Omental fat pad (tissue), 4 donors: ENCODE measurements at places on chromosomes 7 and 10.

- no peak for DNase-seq
Measured at GRCh38 chr7:98568891-98569290, 48.2 kb upstream of the NPTX2 start.

- DNase-seq, result no peak
Measured at GRCh38 chr7:157832421-157832820, 495.6 kb downstream of the DNAJB6 start.

- DNase-seq, result no peak
Measured at GRCh38 chr10:47027784-47028260, 116.6 kb downstream of the PTPN20 start.

GRCh38 chr10:85259908-85260307 is 931.5 kb downstream of the CCSER2 start:
- no peak for DNase-seq

DNA sequence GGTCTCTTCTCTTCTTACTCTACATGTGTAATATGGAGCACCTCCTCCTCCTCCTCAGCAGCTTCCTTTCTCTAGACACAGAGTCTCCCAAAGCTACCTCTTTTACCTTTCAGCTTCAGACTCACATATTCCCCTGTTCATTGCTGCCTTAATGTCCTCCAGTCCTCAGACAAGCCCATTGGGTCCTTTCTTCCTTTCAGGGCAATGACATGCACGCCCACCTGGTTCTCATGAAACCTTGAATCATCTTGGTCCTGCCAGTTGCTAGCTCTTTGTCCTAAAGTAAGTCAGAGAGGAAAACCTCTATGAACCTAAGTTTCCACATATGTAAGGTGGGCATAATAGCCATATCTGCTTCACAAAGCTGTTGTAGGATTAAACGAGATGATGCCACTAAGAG is 227.0 kb downstream of the RPS24 start:
- DNase-seq, result no peak

GRCh38 chr7:43768201-43768886 is 9.9 kb downstream of the BLVRA start:
- no peak for DNase-seq

DNA sequence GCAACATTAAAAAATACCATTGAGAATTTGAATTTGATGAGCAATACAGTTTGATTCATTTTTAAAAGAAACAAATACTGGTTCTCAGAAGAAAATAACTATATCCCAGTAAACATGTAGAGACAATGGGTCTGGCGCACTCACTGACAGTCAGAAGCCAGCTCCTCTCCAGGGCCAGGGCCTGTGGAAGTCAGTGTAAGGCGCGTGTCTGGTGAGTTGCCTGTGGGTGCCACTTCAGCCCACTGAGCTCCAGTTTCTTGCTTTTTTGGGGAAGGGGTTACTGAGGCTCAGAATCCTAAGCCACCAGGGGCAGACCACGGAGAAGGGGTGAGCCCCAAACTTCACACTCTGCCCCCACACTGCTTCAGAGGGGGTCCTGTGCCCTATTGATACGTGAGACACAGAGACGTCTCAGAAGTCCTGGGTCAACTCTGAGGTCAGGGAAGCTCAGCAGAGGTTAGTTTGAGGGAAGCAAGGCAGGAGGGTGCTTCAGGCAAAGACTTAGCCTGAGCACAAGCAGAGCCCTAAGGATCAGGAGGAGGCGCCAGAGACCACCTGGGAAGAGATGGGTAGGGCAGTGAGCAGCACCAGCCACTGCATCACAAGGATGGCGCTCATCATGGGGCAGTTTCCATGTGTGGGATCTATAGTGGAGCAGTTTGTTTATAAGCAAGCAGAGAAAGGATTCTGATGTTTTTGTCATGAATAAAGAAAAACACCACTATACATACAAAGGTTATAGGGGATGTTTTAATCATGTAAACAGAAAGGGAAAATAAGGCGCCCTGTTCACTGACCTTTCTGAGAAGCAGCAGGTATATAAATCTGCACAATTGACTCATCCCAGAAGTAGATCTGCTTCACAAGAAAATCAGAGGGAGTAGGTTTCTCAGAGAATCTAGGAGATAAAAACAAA is 95.7 kb downstream of the PKD1L1 start:
- DNase-seq, result no peak

GRCh38 chr7:44960011-44960580 is 18.7 kb downstream of the MYO1G start:
- no peak for DNase-seq

- no peak for DNase-seq
Measured at GRCh38 chr7:106623853-106624252, 37.1 kb downstream of the CCDC71L start.

DNA sequence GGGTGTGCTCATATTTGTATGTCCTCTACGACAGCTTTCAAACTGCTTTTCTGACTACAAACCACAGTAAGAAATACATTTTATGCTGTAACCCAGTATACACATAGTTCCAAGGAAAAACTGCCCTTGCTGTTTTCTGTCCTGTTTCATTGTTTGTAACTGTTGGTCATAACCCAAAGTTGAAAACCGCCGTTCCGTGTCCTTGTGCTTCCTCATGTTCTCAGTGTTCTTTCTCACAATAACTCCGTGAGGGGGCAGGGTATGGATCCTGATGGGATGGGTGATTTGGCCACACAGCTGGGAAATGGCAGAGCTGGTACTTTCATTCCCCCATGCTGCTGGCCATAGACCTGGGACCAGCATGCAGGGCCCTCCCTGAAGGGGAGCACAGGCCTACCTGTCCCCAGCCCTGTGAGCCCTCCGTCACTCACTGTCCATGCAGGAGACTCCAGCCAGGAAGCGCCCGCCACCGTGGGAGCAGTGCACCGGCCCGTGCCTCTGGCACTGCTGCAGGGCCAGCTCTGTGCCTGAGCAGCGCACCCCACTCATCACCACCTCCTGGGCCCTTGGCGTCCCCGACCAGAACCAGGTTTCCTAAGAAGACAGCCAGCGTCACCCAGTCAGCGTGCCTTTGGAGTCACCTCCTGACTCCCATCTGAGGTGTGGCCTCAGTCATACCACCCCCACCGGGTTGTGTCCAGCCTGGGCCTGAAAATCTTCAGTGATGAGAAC is 12.7 kb downstream of the LOXL4 start:
- DNase-seq, result no peak

DNA sequence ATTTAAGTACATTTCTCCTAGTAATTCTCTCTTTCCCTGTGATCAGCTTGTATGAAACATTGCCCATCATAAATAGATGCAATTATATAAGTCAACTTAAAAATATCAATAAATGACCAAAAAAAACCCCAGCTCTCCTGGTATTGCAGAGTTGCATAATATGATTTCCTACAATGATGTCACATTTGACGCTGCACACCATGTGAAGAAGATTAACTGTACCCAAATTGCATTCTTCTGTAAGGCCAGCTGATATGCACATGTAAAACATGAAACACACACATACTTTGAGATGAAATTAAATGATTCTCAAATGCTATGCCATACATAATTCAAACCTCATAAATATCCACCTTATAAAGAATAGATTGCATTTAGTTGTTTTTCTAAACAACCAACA is 115.5 kb downstream of the AGMO start:
- DNase-seq, result no peak

- no peak for DNase-seq
Measured at GRCh38 chr10:53223851-53224250, 451.3 kb upstream of the MBL2 start.

DNA sequence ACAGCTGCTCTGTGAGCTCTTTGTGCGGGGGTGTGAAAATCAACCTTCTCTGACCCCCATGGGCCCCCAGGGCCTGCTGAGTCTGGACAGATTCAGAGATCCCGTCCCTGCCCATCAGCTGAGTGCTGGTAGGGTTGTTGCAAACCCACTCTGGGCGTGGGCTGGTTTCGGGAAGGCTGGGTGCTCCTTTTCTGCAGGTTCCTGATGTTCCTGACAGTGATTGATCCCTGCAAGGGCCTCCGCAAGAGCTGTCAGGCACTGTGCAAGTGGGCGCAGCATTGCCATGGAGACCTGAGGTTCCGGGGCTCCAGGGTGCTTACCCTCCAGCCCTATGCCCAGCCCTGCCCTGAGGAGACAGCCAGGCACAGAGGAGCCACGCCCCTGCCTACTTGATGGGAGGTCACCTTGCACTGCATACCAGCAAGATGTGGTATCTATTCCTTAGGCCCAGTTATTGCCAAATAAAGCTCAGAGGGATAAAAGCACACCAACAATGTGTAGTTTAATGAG is 44.3 kb upstream of the INPP5A start:
- DNase-seq, result no peak

DNA sequence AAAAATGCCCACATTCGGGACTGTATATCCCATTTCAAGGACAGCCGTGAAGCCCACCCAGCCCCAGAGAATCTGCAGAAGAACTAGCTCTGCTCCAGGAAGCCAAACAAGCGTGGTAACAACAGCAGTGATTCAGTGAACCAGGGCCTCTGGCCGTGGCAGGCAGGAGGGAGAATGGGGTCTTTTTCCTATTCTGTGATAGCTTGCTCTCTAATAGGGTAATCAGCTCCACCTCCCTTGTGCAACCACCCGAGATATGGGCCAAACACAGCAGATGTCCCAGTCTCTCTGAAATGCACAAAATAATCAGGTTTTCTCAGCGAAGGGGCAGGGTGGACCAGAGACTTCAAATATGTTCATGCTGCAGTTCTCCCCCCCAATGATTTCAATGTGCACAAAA is 35.8 kb downstream of the CHST15 start:
- no peak for DNase-seq

- DNase-seq, result no peak
Measured at GRCh38 chr7:128407751-128408708, 1.8 kb downstream of the IMPDH1 start.

DNA sequence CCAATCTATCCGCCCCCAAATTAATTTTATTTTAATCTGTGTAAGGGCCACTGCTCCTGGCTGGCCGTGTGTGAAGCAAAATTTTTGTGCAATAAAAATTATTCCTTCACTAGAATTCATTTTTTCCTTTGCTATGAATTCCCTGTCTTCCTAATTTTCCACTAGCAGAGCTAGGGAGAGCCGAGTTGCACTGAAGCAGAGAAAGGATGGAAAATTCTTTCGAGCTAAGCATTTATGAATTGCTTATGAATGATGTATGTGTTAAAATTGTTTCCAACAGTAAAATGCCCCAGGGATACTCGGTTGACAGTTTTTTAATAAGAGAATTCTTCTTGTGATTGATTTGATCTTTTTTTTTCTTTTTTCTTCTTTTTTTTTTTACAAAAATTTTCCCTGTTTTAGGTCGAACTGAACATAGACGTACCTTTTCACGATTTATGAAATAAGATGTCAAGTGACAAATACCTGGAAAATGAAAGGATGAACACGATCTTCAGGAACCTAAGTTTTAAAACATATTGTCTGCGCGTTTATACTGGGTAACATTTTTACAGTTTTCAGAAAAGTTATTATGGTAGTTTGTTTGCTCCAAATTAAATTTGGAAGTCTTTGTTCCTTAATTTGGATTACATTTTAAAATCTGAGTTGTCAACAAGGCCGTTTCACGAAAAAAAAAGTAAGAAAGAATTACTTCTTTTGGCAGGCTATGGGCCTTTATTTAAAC is 288.8 kb upstream of the NFE2L3 start:
- no peak for DNase-seq

DNA sequence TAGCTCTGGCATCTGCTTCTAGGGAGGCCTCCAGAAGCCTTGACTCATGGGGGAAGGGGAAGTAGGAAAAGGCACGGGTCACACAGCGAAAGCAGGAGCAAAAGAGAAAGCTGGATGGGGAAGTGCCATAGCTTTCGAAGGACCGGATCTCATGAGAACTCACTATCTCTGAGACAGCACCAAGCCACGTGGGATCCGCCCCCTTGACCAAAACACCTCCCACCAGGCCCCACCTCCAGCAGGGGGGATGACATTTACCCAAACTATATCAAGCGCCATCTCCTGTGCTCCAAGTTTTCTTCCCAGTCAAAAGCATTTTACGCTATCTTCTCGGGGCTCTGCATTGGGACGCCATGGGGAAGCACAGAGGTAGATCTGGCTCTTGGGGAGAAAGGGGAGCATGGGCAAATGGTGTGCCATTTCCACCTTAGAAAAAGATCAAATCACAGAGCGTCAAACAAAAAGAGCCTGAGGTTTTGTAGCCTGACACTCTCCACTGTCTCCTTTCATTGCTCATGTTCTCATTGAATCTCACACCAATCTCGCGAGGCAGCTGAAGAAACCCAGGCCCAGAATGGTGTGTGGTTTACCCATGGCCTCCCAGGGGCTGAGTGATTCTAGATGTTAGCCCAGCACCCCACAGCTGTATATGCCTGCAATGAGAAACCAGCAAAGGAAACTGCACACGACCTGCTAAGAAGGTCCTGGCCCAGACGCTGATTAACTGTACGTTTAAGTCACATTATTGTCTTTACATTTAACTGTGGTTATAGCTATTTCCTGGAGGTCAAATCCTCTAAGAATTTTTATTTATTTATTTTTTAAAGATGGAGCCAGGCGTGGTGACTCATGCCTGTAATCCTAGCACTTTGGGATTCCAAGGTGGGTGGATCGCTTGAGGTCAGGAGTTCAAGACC is 8.1 kb upstream of the OLAH start:
- no peak for DNase-seq

- DNase-seq, result no peak
Measured at GRCh38 chr7:139078399-139078798, 31.1 kb downstream of the ZC3HAV1 start.

- DNase-seq, result no peak
Measured at GRCh38 chr7:101677797-101678479, 48.8 kb upstream of the MYL10 start.

- DNase-seq, result no peak
Measured at GRCh38 chr7:124720195-124720594, 45.4 kb downstream of the GPR37 start.

DNA sequence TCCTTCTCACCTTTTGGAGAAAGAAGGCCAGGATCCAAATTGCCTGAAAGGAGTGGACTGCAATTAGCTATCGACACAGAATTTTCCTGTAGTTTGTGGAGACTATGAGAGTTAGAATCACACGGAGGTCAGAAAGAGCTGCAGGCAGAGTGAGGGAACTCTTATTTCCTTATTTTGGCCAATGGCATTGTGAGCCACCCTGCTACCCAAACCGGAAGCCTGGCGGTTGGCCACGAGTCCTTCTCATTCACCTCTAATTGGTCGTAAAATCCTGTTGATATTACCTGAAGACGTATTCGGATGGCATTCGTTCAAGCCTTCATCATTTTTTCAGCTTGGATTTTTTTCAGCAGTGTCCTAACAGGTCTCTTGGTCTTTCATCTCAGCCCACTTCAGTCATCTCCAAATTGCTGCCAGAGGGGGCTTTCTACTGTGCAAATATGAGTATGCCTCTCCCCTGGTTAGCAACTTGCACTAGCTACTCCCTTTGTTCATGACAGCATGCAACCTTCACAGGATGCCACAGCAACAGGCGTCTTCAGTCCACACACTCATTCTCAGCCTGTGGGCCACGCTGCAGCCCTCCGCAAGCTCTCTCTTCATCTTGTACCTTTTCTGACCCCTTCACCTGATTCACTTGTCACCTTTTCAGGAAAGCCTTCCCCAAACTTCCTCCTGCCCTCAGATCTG is 66.9 kb downstream of the GATA3 start:
- no peak for DNase-seq

DNA sequence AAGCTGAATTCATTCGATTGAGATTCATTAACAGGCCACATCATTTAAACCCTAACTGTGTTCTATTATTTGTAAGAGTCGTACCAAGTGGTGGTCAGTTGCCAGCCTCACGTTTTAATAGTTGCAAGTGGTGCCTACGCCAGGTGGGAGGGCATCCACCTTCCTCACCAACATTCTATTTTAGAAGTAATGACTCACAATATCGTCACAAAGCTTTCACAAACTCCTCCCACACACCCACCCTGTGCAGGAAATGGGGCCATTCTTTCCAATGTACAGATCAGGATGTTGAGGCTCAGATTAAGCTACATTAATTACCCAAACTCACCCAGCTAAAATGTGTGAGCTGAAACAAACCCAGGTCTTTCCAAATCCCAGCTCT is 77.3 kb upstream of the SAMD8 start:
- DNase-seq, result no peak

- DNase-seq, result no peak
Measured at GRCh38 chr10:78969719-78970118, 99.0 kb upstream of the ZMIZ1 start.
